HepG2 (cell line): ENCODE measurements at places on chromosomes 3 and 15.

GRCh38 chr3:186180151-186180550 lies 71.3 kb upstream of the ETV5 start:
- no peak for DNase-seq

DNA sequence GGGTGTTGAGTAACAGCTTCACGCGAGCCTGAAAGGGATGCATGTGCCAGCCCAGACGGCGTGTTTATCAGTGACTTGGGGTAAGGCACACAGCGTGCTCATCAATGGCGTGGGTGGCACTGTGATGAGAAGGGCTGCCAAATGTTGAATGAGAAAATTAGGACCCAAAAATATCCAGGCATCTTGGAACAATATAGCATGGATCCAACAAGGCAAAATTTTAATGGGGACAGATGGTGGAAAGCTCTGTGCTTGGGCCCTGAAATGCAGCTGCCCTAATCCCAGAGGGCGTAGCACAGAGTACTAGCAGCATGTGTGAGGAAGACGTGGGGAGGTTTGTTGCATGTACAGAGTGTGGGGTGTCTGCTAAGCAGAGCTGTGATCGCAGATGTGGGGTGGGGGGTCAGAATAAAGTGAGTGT lies 48.9 kb downstream of the SSUH2 start:
- DNase-seq, result no peak

DNA sequence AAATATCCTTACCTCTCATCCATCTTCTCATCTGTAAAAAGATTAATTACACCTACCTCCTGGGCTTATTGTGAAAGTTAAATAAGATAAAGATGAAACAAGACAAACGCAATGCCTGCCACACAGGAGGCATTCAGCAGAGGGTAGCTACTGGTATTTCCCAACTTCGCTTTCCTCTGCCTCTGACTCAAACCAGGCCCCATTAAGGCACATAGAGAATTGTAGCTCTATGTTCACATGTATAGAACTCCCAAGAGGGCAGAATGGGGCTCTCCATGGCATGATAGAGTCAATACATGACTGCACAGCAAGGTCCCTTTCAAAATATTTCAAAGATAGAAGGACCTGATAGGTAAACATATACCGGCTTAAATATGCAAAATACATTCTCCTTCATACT lies 1.4 kb downstream of the LYSMD2 start:
- no peak for DNase-seq

GRCh38 chr3:134231131-134231530 lies 19.5 kb downstream of the RYK start:
- DNase-seq, result no peak

DNA sequence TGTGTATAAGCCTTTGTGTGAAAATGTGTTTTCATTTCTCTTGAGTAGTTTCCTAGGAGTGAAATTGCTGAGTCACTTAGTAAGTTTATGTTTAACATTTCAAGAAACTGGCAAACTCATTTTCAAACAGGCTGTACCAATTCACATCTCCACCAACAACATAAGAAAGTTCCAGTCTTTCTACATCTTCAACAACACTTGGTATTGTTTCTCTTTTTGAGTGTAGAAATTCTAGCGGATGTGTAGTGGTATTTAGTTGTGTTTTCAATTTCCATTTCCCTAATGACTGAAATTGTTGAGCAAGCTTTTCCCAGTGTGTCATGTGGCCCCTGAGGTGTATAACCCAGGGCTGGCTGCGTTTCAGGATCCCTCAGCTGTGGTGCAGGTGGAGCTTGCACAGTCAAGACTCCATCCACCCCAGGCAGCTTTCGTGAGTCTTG lies 258.5 kb downstream of the PDCD6IP start:
- DNase-seq, result no peak

- peak; percentile 18 for DNase-seq
Observed at GRCh38 chr15:77226652-77227051, 155.7 kb upstream of the TSPAN3 start.

GRCh38 chr3:108437439-108437838 lies 73.0 kb downstream of the MYH15 start:
- DNase-seq, result no peak

GRCh38 chr15:89469426-89470096 lies 26.8 kb downstream of the RHCG start:
- no peak for DNase-seq

- no peak for DNase-seq
Observed at GRCh38 chr3:127370906-127371305, 83.1 kb upstream of the PRR20G start.

DNA sequence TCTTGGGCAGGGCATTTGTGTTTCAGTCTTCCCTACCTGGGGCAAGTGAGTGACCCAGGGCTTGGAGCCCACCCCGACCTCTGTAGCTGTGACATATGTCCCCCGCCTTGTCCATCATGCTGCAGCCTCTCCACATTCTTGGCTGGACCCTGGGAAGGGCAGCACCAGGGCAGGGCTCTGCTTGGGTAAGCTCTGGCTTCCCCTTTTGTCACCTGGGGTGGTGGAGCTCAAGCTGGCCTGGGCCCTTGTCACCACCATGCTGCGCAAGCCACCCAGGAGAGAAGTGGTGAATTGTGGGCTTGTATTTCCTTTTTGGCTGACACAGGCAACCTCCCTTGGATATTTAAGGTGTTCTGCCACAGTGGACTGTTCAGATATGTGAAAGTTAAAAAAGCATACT lies 29.3 kb downstream of the SPSB4 start:
- no peak for DNase-seq

DNA sequence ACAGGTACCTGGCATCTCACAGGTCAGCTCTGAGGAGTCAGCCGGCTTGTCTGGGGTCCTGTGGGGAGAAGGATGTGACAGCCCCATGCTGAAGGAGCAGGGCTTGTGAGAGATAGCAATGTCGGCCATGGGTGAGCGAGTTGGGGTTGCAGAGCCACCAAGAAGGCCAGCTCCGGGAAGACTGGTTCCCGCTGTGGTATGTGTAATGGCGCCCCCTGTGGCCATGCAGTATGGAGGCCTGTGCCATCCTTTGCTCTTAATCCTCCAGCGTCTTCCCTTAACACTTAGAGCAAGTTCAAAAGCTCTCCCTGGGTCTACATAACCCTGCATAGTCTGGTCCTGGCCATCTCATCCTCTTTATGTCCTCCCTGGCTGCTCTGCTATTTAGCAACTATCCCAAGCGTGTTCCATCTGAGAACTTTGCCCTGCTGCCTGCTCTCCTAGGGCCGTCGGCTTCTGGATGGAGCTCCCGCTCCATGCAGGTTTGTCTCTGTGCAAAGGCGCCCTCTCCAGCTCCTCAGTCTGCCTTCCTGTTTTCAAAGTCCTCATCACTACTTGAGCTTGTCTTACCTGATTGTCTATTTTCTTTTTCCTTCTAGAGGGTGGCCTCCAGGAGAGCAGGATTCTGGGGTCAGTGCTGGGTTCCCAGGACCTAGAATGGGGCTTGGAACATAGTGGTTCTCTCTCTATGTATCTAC lies 40.8 kb upstream of the IQCF6 start:
- peak; percentile 6 for DNase-seq

DNA sequence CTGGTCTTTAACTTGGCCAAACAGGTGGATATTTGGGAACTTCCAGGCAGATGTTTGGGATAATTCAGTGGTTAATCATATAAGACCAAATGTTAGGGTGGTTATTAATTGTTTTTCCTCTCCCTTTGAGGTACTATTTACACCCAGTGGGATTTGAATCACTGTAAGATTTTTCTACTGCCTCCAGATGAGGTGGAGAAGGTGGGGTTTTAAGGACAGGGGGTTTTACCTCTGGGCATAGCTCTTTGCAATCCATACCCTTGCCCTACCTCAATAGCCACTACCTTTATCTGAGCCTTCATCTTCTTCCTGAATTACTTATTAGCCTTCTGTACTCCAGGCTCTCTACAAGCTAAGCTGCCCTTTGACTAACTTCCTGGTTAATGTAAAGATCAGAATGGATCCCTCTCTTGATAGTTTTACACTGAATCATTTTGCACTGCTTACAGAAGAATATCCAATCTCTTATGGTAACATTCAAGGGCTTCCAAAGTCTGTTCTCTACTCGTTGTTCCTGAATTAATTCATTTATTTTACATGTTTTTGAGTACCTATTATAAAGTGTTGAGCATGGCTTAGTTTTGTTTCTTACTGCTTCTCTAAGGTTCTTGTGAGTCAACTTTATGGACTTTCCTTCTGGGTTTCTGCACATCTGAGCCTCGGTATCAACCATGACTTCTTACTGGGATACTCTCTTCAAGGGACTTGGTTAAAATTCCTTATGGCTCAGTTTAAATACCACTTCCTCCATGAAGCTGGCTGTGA lies 331.2 kb upstream of the TBL1XR1 start:
- no peak for DNase-seq

DNA sequence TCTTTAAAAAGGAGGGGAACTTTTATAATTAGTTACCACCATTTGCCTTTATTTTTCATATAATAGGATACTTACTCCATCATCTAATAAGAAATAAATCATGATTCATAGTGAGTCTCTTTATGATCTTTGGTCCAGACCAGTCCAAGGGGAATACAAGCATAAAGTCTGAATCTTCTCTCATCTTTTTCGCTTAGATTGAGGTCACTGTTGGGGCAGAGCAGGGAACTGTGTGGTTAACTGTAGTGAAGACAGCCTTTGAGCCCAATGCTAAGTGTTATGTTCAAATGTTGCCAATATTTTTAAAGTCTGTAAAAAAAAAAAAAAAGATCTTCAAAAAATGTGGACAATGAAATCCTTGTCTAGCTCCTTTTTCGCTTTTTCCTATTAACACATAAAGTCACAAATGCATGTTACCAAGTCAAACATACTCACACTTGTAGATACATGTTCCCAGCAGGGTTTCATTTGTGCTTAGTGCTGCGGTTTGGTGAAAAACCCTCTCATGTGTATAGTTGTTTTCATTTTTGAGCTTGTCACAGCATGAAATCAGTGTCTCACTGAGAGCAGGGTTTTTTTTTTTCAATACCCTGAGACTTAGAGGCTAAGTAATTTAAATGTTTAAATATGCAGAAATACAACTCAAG lies 72.1 kb downstream of the EPHA3 start:
- no peak for DNase-seq

DNA sequence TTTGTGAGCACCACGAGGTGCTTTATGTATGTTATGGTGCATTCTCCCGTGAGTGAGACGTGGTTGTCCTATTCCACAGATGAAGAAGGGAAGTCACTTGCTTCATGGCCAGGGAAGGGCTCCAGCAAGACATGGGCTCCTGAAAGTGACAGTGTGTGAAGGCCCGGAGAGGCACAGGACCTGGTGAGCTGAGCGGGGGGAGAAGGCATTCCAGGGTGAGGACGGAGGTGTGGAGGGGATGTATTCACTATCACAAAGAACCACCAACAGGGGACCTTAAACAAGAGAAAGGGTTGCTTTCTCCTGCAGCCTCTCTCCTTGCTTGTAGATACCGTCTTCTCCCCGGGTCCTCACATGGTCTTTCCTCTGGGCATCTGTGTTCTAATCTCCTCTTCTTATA lies 139.1 kb downstream of the FBLN2 start:
- no peak for DNase-seq

- no peak for DNase-seq
Observed at GRCh38 chr15:68830141-68830785, 9.6 kb upstream of the ANP32A start.

DNA sequence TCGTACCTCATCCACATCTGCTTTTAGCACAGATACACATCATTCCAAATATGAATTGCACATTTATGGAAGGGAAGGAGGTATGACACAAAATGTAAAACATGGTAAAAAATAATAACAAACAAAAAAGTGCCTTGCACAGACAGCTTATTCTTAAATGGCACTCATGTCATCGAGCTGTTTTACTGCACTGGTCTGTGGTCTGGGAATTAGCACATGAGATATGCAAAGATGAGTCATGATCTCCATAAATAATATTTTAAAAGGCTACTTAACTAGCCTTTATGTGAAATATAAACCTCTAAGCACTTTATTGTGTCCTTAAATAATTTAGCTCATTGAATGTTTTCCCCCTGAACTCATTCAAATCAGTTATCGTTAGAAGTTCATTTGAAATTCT lies 142.2 kb upstream of the ZNF385D start:
- DNase-seq, result no peak

- DNase-seq, result peak; percentile 34
Observed at GRCh38 chr15:40439960-40440742, 602 bp upstream of the BAHD1 start.

GRCh38 chr3:50260027-50260941 lies 8.7 kb upstream of the SEMA3B start:
- peak; percentile 91 for DNase-seq
